ENCODE measurements at places on chromosomes 1 and 21.

DNA sequence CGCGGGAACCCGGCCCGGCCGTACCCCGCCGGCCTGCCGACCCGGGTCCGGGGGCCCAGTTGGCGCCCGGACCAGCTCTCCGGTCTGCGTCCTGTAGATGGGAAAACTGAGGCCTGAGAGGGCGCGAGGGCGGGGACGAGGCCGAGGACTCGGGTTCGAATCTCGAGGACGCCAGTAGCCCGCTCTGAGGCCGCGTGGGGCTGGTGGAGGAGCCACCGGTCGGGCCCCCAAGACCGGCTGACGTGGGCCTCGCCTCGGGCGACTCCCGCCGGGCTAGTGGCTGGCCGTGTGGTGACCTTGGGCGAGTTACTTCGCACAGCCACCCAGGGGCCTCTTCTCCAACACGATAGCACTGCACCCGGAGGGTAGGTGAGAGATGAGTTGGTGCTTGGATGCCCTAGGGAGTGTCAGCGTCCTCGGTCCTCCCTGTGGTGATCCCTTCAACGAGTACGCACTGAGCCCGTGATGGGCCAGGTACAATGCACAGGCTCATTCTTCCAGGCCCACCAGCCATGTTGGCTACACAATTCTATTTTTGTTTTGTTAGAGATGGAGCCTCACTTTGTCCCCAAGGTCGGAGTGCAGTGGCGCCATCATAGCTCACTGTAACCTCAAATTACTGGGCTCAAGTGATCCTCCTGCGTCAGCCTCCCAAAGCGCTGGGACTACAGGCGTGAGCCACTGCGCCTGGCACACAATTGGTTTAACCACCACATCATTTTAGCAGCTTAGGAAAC, 404 bp upstream of the SCMH1 start:
- DNase-seq, result peak; percentile 0

DNA sequence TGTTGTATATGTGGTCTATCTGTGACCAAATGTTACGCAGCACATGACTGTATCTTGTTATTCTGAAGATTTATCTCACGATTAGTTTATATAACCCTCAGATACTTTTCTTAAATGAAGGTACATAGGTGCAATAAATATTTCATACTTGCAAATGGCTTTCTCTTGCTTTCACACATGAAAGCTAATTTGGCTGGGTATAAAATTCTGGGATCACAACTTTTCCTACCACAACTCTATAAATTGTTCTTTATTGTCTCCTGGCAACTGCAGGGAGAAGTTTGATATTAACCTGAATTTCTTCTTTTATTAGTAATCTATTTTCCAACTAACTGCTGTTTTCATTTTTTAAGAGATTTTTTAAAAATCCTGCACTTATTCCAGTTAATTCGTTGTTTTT, 58.9 kb downstream of the KCNK2 start:
- no peak for DNase-seq

DNA sequence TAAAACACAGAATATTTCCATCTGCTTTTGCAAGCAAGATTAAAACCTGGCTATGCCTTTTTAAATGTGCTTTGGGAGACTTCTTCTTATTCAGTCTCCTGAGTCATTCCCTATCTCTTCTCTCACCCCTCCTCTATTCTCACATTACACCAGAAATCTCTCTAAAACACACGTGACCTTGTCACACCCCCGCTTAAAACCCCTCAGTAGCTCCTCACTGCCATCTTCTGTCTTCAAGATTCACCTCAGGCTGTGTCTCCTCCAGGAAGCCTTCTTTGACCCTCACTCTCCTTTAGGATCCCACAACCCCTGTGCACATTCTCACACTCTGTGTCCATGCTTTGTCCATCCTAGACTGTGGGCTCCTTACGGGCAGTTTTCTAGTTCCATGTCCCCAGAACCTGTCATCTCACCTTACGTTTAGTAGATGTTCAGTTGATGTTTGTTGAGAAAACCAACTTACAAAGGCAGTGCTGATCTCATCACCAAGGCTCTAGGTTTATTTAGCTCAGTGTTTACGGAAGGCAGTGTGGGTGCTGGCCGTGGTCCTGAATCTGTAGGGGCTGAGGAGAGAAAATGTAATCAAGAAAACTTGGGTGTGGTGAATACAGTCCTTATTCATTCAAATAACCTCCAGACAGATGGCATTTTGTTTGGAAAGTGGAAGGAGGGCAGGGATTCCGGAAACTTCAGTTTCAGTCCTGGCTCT, 143.5 kb downstream of the DMRTA2 start:
- no peak for DNase-seq

- no peak for DNase-seq
These were observed 351.9 kb downstream of the ADGRL2 start for GRCh38 chr1:82152356-82153271.

DNA sequence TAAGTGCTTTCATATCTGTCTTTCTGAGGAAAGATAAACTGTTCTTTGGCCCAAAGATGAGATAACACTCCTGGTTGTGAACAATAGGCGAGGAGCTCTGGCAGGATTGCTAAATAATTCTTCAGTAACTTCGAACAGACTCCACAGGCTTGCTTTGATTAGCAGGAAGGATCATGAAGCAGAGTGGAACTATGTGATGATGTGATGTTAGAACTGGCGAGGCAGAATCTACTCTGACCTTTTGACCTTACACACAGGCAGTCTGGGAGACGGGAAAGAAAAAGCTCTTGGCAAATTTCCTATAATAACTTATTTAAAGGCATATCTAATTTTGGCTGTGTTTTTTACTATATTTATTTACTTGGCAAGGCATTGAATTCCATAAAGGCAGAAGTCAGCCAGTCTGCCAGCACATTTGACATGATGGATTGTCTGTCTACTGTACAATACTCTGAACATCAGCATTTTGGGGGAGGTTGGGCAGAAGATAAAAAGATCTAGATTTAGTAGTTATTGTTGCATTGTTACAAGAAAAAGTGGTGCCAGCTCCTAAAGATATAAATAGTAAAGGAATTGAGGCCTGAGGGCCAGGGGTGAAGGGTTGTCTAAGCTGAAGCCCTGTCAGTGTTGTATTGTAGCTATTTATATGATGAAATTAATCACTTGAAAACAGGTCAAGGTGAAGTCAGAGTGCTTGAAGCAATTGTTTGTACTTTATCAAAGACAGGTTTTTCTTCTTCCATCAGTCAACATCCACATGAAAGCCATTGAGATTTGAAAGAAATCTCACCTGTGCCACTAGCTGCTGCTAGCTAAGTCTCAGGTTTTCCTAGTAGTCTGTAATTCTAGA, 708.8 kb downstream of the LTN1 start:
- no peak for DNase-seq

DNA sequence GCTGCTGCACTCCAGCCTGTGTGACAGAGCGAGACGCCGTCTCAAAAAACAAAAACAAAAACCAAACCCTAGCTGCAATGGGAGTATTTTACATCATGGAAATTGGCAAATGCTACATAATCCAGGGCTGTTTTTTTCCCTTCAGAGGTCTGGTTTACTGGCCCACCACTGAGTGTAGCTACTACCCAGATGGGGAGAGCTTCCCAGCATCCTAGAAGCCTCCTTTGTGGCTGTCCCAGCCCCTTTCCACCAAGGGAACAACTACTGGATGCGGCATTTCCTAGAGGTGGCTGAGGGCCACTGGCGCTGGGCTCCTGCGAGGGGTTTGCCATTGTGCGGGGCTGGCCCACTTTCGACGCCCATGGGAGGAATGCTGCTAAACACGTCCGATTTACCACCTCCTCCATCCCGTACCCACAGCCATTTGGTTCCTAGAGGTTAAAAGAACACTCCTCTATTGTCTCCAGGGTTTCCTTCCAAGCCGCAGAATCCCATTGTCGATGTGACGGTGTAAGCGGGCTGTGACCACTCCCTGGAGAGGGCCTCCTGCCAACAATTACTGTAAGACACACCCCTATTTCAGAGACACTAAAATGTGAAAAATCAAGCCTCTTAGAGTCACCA, 55.4 kb downstream of the RUNX3 start:
- no peak for DNase-seq

DNA sequence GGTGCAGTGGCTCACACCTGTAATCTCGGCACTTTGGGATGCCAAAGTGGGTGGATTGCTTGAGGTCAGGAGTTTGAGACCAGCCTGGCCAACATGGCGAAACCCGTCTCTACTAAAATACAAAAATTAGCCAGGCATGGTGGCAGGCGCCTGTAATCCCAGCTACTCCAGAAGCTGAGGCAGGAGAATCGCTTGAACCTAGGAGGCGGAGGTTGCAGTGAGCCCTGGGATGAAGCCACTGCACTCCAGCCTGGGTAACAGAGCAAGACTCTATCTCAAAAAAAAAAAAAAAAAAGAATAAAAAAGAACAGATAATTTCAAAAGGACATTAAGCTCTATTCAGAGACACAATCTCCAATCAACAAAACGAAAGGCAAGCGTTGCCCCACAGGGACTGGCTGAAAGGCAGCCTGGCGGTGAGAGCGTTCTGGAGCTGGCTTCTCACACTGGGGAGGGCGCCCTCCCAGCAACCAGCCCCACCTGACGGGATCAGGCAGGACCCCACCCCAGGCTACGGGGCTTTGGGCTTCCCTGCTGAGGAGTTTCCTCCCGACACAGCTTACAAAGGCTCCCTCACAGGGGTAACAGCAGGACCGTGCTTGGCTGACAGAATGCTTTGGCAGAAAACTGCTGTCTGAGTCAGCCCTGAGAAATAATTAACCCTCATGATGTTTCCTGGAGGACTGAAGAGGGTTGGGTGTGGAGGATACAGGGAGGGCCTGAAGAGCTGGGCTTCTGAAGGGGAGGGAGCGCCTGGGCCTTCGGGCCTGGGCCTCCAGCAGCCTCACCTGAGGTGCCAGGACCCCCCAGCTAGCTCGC, 31.1 kb upstream of the SRP9 start:
- no peak for DNase-seq

- DNase-seq, result no peak
These were observed 173.3 kb upstream of the EDN2 start for GRCh38 chr1:41657679-41658295.

Measured in stimulated activated CD8-positive, alpha-beta memory T cell treated with anti-CD3 and anti-CD28 coated beads, Interleukin-4, amount 100 ng/mL, for 1 hour (primary cell).